ENCODE measurements at places on chromosomes 3 and 15. TPM values are rescaled to one million over a fixed set of nuclear protein-coding genes. Genes with fewer than 3 reads are reported as not detected.

DNA sequence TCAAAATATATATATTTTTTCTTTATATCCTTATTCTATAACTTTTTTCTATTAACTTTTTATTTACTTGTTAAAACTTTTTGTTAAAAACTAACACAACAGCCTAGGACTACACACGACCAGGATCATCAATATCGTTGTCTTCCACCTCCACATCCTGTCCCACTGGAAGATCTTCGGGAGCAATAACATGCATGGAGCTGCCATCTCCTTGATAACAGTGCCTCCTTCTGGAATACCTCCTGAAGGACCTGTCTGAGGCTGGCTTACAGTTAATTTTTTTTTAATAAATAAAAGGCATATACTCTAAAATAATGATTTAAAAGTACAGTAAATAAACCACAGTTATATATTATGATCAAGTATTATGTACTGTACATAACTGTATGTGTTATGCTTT lies 58.9 kb downstream of the SFMBT1 start:
- peak; percentile 9 for DNase-seq

- DNase-seq, result peak; percentile 85
Observed at GRCh38 chr3:155252535-155252934, 40.9 kb downstream of the STRIT1 start.

DNA sequence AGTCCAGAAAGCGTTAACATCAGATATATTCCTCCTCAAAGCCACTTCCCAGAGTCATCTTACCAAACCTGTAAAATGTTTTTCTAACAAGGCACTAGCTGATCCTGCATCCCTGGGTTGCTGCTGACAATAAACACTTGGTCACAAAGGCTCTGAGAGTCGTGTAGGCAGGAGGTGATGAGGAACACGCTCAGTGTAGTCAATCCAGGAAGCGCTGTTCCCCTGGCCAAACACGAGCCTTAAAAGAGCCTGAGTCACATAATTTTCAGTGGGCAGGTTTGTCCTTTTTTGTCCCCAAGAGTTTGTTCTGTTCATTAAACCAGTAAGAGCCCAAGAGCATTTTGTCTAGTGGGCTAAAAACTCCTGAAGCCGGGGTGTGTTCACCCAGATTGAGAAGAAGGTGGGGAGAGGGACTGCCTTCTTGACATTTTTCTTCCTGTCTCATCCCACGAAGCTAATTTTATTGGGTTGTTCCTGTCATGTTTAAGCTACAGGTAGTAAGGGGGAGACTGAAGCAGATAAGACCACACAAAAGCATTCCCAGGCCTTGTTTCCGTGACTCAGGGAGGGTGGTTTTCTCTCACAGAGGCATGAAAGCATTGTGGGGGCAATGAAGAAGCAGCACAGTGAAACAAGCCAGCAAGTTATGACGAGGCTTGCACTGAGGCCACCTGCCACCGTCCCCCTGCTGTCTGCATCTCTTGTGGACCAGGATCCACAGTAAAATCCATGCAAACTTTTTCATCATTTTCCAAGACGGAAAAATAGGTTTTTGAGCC lies 73.7 kb downstream of the FOXB1 start:
- no peak for DNase-seq

DNA sequence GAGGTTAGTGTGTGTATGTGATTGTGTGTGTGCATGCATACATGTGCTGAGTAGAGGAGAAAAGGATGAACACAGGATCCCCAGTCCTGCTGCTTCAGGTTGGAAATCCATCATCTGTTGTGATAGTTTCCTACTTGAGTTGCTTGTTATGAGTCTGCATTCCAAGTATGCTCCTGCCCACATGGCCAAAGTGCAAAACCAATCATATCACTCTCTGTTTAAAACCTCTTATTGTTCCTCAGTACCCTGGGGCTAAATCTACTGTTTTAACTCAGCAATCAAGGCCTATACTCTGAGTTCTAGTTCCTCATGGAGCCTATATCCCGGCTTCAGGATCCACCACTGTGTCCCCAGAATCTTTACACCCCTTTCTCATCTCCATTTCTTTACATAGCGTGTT lies 139.9 kb upstream of the TLE3 start:
- DNase-seq, result peak; percentile 55

DNA sequence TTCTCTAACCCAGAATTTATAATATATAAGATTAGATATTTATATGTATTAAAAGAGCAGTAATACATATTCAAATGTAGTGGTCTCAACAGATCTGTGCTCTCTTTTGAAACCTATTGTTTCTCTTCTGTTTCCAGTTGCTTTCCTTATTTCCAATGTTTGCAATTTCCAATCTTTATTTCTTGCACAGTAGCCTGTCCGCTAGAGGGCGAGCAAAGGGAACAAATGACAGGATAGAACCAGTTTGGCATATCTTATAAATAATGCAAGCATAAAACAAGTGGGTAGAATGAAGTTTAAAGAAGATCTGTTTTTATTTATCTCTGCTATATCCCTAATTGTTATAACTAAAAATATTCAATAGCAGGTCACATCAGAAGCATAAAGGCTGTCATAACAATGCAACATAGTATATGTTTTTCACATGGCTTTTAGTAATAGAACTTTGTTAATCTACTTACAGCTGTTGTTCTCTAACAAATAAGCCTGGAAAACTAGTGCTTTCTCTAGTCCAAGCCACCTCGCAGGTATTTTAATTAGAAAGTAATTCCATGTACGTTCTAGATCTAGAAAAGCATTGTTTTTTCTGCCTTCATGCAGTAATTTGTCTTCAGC lies 15.1 kb upstream of the TCAIM start:
- DNase-seq, result peak; percentile 63

- no peak for DNase-seq
Observed at GRCh38 chr3:156148345-156148945, 28.1 kb downstream of the KCNAB1 start.

GRCh38 chr3:126792998-126793397 lies 89.0 kb downstream of the CHCHD6 start:
- DNase-seq, result no peak

GRCh38 chr3:150760431-150761200 lies 2.4 kb downstream of the SIAH2 start:
- no peak for DNase-seq

DNA sequence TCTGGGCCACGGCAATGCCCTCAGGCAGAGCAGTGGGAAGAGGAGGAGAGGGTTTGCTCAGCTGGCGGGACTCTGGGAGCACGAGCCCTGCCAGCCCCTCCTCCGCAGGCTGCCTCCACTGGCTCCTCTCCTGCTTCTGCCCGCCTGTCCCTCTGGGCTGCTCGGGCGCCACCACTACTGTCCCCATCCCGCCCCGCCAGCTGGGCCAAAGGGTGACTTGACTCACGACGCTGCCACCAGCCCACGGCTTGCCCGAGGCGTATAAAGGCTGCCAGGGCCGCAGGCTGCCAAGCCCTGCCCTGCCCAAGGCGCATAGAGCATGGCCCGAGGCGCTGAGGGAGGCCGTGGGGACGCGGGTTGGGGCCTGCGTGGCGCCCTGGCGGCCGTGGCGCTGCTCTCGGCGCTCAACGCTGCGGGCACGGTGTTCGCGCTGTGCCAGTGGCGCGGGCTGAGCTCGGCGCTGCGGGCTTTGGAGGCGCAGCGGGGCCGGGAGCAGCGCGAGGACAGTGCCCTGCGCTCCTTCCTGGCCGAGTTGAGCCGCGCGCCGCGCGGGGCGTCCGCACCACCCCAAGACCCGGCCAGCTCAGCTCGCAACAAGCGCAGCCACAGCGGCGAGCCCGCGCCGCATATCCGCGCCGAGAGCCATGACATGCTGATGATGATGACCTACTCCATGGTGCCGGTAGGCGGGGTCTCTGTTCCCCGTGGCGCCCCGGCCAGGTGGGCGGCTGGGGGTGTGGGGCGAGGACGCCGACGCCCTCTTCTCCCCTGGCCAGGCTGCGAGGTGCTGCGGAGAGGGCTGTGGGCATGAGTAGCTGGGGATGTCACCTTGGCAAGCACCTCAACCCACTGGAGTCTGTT lies at the start of gene GLDN:
Gene GLDN (plus strand): TSS at position 290 of the 861 bp plus-strand sequence. CDS start 30 bp downstream, at position 320.
- no peak for DNase-seq

DNA sequence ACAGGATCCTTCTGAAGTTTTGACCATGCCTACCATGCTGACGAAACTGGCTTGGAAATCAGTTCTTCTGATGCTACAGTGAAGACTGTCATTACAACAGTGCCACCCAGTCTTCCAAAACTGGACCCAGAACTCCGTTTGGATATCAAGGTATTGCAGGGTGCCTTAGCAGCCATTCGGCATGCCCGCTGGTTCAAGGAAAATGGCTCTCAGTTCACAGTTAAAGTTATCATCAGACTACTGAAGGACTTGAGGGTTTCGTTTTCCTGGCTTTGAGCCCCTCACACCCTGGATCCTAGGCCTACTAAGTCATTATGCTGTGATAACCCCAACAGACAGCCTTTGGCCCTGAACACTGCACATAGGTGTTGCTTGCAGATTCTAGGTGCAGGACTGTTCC lies 351.0 kb downstream of the MAGI1 start:
- no peak for DNase-seq

GRCh38 chr3:12970684-12971083 lies 102.5 kb downstream of the IQSEC1 start:
- DNase-seq, result no peak

- no peak for DNase-seq
Observed at GRCh38 chr3:1092771-1093170, at the start of gene CNTN6. TSS of gene CNTN6 (plus strand) at chr3:1093024. CDS start at chr3:1148009, 54,985 bp downstream.

DNA sequence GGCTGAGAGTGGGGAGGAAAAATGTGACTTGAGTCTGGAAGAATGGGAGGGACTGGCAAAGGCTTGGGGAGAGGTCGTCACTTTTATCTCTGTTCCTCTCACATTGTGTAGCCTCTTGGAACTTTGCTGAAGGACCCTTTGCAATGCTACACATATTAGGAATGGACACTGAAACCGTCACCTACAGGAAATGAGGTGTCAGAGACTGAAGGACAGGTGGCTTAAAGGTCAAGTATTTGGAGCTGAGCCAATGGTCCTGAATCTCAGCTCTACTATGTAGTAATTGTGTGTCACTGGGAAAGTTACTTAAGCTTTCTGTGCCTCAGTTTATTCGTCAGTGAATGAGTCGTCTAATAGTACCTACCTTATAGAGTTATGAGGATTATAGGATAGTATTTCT lies 14.7 kb downstream of the MCTP2 start:
- DNase-seq, result no peak

GRCh38 chr3:22594990-22595389 lies 608.1 kb upstream of the UBE2E2 start:
- no peak for DNase-seq

DNA sequence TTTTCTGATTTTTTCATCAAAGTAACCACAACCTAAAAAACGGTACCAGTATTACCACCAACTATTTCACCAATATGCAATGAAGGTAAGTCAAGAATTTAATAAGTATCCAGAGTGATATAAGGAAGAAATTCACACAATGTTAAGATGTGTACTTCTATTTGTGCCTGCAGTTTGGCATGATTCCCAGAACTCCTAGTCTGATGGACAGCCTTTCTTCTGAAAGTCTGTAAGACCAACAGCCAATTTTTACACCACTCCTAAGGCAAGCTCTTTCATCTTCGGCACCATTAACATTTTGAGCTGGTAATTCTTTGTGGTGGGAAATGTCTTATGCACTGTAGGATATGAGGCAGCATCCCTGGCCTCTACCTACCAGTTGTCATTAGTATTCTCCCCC lies 108.3 kb downstream of the VPS13C start:
- DNase-seq, result peak; percentile 5

DNA sequence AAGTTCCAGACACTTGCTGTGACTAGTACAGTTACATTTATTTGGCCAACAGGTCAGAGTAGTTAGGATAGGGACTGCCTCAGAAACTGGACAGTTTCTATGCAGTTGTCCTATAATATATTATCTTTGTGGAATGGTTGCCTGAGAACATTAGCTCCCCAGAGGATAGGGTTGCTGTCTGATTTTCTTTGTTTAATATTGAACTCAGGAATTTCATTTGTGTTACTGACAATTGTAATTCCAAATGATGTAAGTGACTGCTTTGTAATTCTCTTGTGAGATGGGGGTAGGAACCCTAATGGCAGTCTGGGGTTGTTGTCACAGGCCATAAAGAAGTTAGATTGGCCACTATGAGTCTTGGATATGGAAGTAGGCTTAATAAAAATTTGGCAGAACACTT lies 2.2 kb downstream of the NXPE3 start:
- DNase-seq, result no peak

DNA sequence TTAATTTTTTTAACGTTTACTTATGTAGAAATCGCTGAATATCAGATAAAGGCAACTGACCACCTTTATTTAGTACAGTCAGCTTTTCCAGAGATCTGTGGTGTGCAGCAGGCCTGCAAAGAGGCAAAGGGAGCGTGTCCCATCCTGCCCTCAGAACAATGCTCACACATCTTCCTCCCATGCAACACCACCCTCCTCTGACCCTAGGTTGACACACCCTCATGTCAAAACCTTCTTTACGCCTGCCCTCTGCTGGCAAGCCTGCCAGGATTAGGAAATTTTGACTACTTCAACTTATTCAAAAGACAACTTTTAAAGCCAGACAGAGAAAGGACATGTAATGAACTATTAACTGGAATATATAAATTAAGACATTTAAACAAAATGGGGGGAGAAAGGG lies 513.7 kb downstream of the FOXP1 start:
- DNase-seq, result peak; percentile 40

GRCh38 chr3:196390116-196390515 lies 42.1 kb downstream of the UBXN7 start:
- DNase-seq, result no peak

GRCh38 chr3:23256741-23257435 lies 53.8 kb downstream of the UBE2E2 start:
- no peak for DNase-seq

- no peak for DNase-seq
Observed at GRCh38 chr3:28103861-28104260, 137.6 kb upstream of the CMC1 start.

DNA sequence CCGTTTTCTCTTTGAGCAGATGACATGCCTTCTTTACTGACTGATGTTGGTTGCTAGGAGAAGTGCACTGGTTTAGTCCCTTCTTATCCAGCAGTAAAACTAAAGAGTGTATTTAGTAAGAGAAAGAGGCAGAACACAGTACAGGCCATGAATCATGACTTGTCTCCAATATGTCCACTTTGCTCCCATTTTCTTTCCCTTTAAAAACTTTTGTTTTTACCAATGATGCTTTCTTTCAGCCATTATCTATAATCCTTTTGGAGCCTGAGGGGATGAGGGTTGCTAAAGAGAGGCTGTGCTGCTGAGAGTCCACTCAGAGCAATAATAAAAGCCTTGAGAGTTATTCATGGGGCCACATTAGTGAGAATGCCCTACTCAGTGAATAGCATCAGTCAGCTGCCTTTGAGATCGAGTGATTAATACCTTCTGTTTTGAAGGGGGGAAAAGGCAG lies 12.2 kb downstream of the ROBO2 start:
- DNase-seq, result no peak

- DNase-seq, result no peak
Observed at GRCh38 chr3:133125171-133125570, 87.0 kb downstream of the TMEM108 start.

DNA sequence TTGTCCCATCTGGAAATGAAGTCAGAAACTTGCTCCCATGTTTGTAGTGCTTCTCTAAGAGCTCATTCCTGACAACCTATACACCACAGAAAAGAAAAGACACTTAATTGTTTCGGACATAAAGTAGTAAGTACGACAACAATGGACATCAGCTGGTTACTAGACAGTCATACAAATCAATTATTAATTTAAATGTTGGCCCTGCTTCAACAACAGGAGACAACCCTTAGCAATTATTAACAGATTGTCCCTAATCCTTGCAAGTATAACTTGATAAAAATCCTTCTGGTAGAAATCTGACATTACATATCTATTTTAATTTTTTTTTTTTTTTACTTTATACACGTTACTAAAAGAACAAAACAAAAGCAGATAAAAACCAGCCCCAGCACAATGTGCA lies 29.8 kb downstream of the ERICH6 start:
- DNase-seq, result no peak

AHSG gene
- not detected for total RNA-seq

MINAR1 gene
- 1.3 TPM for total RNA-seq

HESX1 gene
- 1.9 TPM for total RNA-seq

Measured in RPMI7951 (cell line).